GM23248 (cell line): ENCODE measurements at places on chromosomes 1 and 21. TPM values are rescaled to one million over a fixed set of nuclear protein-coding genes. Genes with fewer than 3 reads are reported as not detected.

DNA sequence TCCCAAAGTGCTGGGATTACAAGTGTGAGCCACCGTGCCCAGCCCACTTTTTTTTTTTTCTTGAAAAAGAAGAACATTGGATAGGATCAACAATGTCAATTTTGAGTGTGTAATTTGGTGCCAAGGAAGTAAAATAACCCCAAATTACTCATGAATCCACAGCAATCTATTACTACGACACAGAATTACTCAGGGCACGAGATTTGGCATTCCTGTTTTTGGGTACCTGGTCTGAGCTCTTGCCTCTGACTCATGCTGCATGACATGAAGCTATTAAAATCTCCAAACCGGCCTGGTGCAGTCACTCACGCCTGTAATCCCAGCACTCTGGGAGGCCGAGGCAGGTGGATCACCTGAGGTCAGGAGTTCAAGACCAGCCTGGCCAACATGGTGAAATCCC is 10.4 kb downstream of the RNF19B start:
- DNase-seq = peak; percentile 48

- no peak for DNase-seq
Observed at GRCh38 chr1:42392255-42392654, 11.7 kb downstream of the RIMKLA start.

MPL gene
- not detected in 2 replicates for total RNA-seq

GRCh38 chr1:153202006-153202405 is 1.2 kb upstream of the LELP1 start:
- DNase-seq = no peak

- DNase-seq = peak; percentile 28
Observed at GRCh38 chr1:232179896-232180778, 449.8 kb downstream of the SIPA1L2 start.

SHISAL2A gene
- total RNA-seq = not detected in 2 replicates

DNA sequence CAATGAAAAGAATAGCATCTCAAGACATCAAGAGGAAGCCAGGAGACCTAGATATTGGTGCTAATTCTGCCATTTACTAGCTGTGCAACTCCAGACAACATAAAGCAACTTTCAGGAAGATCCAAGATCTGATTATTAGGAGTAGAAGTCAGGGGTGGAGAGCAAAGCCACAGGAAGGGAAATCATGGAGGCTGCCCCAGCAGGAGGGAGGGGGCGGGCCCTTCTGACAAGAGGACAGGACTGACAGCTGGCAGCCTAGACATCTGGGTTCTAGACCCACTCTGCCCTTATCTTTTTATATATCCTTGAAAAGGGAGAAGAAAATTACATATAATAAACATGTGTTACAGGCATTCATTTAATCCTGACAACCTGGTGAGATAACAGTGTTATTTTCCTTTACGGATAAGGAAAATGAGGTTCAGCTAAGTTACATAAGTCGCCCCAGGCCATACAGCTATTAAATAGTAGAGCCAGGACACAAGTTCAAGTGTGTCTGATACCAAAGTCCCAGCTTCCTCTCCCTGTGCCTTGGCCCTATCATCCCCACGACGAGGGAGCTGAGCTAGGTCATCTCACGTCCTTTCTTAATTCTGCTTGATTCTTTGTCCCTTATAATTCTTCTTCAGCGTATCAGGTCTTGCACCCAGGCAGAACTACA is 46.6 kb downstream of the ARHGEF11 start:
- DNase-seq = no peak

JAM2 gene
- total RNA-seq = 0.13 and 1.9 TPM in 2 replicates

TMPRSS2 gene
- total RNA-seq = not detected in 2 replicates

XCL2 gene
- total RNA-seq = not detected in 2 replicates

FCRL1 gene
- total RNA-seq = not detected in 2 replicates

- no peak for DNase-seq
Observed at GRCh38 chr1:47325528-47325927, 8.1 kb upstream of the CMPK1 start.

GCSAML gene
- total RNA-seq = not detected in 2 replicates

GRCh38 chr1:113041569-113042284 is 31.3 kb upstream of the LRIG2 start:
- DNase-seq = peak; percentile 36

DNA sequence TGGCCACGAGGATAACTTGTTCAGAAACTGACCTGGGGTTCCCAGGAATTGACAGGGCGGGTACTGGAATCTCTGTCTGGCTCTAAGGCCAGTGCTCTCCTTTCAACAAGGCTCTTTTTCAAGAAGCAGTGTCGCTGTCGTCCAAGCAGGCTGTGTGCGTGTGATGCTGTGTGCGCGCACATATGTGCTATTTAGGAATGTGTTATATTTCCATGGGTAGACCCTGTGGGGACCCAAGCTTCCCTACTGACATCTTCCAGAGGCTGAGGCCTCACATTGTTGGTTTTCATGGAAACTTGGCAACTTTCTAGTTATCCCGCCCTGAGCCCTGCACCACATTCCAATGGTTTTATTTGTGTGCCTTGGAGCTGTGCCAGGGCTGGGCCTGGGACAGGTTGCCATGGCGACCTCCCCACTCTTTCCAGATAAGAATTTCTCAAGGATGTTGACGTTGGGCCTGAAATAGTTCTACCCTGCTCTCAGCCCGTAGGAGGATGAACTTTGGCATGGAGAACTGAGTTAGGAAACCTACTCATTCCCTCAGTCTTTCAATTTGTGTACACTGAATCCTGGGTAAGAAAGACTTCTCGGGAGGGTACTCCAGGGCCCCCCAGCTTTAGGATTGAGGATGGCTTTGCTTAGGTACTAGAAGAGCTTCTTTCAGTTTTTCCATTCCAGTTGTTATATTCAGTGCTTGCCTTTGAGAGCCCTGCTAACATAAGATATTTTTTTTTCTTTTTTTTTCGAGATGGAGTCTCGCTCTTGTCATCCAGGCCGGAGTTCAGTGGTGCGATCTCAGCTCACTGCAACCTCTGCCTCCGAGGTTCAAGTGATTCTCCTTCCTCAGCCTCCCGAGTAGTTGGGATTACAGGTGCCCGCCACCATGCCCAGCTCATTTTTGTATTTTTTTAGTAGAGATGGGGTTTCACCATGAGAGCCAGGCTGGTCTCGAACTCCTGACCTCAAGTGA is 38.8 kb upstream of the SRSF10 start:
- peak; percentile 100 for DNase-seq

DNA sequence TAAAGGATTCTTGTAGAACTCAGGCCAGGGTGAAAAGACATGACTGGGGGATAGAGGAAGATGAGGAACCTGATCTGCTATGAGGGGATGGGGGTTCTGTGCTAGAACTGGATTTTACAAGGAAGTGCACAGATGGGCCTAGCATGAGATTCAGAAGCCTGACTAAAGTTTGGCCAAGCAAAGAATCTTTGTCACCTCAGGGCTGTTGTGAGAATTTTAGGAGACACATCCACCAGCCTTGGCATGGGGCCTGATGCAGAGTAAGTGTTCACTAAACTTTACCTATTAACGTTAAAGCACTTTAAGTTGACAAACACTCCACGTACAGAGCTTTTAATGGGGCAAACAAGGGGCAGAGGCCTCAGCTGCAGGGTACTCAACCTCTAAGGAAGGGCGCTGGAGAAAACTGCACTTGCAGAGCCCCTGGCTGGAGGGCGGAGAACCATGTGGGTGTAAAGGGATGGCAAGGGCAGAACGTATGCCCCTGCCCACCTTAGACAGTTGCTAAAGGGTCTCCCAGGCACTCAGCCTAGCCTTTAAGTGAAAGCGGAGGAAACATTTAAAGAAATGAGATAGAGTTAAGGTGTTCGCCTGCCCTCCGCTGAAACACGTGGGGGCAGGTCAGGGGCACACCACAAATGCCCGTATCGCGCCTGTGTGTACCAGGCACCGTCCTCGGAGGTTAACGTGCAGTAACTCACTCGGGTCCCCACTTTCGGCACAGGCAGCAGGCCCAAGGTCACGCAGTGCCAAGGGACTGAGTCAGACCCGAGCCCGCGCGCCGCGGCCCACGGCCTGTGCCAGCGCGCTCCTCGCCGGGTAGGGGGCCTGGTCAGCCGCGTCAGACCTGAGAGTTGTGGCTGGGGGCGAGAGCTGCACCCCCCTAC is 990 bp upstream of the MRPS6 start:
- peak; percentile 65 for DNase-seq

GRCh38 chr1:41492341-41492848 is 7.9 kb upstream of the EDN2 start:
- DNase-seq = peak; percentile 34

DTL gene
- total RNA-seq = 8.2 and 10.5 TPM in 2 replicates

SPRR4 gene
- not detected in 2 replicates for total RNA-seq

GRCh38 chr1:19731311-19731821 is 66.7 kb downstream of the HTR6 start:
- DNase-seq = no peak

- DNase-seq = peak; percentile 76
Observed at GRCh38 chr21:15063814-15064575, 805 bp downstream of the NRIP1 start.

DNA sequence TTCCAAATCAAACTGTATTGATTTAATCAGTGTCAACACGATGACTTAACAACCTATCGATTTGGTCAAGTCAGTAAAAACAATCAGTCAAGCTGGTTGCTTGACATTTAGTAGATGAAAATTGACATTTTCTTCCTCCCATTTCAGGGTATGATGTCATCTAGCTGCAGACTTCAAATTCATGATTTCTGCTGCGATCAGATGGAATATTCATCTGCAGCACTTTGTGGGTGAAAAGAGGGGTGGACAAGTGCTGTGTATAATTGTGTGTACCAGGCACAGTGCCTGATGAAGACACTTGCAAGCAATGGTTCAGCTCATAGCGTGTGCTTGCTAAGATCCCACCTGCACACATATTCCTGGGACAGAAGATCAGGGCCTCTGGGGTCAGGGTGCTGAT is 479.8 kb downstream of the DISC1 start:
- no peak for DNase-seq

- DNase-seq = no peak
Observed at GRCh38 chr1:69058454-69058853, 509.3 kb upstream of the LRRC7 start.

GRCh38 chr1:111221276-111221632 is 6.3 kb upstream of the CHI3L2 start:
- DNase-seq = no peak
